ENCODE measurements at places on chromosomes 7 and 10. TPM values are rescaled to one million over a fixed set of nuclear protein-coding genes. Genes with fewer than 3 reads are reported as not detected.

Gene CCDC172
- total RNA-seq: not detected

Gene OSBPL3
- 32.1 TPM for total RNA-seq

Gene CYP26A1
- total RNA-seq: not detected

Gene EN2
- under 0.01 TPM for total RNA-seq

Gene VGF
- total RNA-seq: 3.0 TPM

Gene HNRNPH3
- total RNA-seq: 38.9 TPM

Gene NYAP1
- 0.83 TPM for total RNA-seq

Gene MEST
- 917 TPM for total RNA-seq

Gene TAS2R4
- total RNA-seq: 1.4 TPM

Gene NODAL
- not detected for total RNA-seq

Gene LRMDA
- 0.30 TPM for total RNA-seq

Gene EEPD1
- total RNA-seq: 1.5 TPM
